ENCODE measurements at places on chromosomes 13 and 19. TPM values are rescaled to one million over a fixed set of nuclear protein-coding genes. Genes with fewer than 3 reads are reported as not detected.

- no peak for DNase-seq
- no peaks in the 10 kb centered on the region for H3K27me3 ChIP-seq
- no peak overlapping the region for H3K4me3 ChIP-seq
- H3K36me3 ChIP-seq: peaks cover 29% of the 10 kb centered on the region
- no peaks in the 10 kb centered on the region for H3K4me1 ChIP-seq
Measured at GRCh38 chr19:58428617-58429016, 11.3 kb downstream of the ZNF132 start.

DNA sequence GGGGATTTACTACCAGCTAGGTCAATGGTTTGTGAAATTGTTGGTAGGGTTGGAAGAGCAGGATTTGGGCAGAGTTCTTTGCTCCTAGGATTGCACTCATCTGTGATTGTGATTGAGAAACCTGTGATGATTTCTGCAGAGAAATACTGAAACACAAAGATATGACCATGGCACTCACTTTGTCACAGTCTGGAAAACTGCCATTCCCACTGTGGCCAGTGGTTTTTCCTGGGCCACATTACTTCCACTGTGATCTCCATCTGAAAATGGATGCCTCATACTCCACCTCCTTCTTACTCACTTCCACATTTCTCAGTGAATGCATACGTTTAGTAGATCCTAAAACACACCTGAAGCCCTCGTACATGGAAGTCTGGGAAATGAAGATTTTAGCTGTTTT lies 593.2 kb downstream of the LMO7 start:
- no peak overlapping the region for H3K27ac ChIP-seq
- H3K36me3 ChIP-seq: no peaks in the 10 kb centered on the region
- no peak overlapping the region for H3K4me3 ChIP-seq
- no peaks in the 10 kb centered on the region for H3K4me1 ChIP-seq
- no peak for DNase-seq

DNA sequence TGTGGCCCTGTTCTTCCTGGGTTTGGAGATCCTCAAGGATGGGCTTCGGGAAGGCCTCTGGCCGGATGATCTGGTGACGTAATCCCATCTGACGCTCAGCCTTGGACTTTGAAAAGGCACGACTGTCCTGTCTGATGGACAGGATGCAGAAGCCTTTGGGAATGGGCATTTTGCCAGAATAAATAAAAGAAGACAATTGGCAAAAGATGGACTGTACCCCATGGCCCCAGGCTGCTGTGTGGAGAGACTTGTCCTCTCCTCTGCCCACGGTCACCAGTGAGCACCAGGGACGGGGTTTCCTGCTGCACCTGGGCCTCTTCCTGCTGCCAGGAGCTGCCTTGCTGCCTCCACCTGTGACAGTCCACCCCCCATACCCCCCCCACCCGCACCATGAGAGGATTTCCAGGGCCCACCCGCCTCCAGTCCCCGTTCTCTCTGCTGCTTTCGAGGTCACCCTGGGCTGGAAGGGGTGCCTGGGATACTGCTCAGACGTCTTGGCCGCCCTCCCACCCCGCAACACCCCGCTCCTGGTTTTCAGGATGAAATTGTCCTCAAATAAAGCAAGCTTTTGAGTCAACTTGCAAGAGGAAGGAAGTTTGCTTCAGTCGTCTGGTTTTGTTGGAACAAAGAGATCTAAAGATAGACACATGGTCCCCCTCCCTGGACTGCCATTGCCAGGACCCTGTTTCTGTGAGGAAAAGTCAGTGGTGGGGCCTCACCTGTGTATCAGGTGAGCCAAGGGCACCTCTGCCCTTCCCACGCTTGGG lies 40.9 kb downstream of the MCF2L start:
- no peak overlapping the region for H3K27ac ChIP-seq
- H3K27me3 ChIP-seq: no peaks in the 10 kb centered on the region
- no peaks in the 10 kb centered on the region for H3K4me1 ChIP-seq

GRCh38 chr13:32267836-32268439 lies 47.2 kb downstream of the ZAR1L start:
- peaks cover 2% of the 10 kb centered on the region for H3K36me3 ChIP-seq
- H3K27ac ChIP-seq: no peak overlapping the region
- DNase-seq: no peak
- peaks cover 10% of the 10 kb centered on the region for H3K4me1 ChIP-seq

DNA sequence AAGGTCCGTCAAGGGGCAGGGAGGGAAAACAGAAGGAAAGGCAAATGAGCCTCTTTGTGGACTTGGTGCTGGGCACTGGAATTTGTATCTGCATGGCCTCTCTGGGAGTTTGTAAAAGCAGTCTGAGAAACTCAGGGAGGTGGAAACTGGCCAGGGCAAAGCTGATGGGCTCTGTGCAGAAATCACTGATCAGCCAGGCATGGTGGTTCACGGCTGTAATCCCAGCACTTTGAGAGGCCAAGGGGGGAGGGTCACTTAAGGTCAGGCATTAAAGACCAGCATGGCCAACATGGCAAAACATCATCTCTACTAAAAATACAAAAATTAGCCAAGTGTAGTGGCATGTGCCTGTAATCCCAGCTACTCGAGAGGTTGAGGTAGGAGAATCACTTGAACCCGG lies 369.9 kb upstream of the ZNF507 start:
- no peak overlapping the region for H3K27ac ChIP-seq
- H3K4me1 ChIP-seq: no peaks in the 10 kb centered on the region
- H3K36me3 ChIP-seq: no peaks in the 10 kb centered on the region
- H3K27me3 ChIP-seq: no peaks in the 10 kb centered on the region

DNA sequence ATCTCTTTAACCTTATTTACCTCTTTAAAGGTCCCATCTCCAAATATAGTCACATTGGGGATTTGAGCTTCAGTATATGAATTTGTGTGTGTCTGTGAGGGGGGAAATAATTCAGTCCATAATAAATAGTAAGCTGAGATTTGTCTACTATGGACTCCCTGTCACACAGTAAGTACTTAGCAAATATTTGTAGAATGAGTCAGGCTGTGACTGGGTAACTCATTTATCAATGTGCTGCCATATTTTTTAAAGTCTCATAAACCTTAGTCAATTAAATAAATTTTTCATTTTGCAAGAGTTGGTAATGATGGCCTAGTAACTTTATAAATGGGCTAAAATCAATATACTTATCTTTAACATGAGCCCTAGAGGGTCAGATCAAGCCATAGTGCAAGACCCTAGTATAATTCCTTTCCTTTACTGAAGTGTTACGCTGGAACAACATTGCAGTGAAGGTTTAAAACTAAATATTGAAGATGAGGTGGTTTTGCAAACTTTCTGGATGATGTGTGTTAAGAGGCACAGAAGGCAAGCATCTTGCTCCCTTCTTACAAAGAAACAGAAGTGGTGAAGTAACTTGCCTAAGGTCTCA lies 305.1 kb downstream of the KCNRG start:
- no peak overlapping the region for H3K27ac ChIP-seq
- peaks cover 13% of the 10 kb centered on the region for H3K4me1 ChIP-seq
- no peaks in the 10 kb centered on the region for H3K36me3 ChIP-seq
- no peak for DNase-seq
- peaks cover 26% of the 10 kb centered on the region for H3K27me3 ChIP-seq
- no peak overlapping the region for H3K4me3 ChIP-seq

DNA sequence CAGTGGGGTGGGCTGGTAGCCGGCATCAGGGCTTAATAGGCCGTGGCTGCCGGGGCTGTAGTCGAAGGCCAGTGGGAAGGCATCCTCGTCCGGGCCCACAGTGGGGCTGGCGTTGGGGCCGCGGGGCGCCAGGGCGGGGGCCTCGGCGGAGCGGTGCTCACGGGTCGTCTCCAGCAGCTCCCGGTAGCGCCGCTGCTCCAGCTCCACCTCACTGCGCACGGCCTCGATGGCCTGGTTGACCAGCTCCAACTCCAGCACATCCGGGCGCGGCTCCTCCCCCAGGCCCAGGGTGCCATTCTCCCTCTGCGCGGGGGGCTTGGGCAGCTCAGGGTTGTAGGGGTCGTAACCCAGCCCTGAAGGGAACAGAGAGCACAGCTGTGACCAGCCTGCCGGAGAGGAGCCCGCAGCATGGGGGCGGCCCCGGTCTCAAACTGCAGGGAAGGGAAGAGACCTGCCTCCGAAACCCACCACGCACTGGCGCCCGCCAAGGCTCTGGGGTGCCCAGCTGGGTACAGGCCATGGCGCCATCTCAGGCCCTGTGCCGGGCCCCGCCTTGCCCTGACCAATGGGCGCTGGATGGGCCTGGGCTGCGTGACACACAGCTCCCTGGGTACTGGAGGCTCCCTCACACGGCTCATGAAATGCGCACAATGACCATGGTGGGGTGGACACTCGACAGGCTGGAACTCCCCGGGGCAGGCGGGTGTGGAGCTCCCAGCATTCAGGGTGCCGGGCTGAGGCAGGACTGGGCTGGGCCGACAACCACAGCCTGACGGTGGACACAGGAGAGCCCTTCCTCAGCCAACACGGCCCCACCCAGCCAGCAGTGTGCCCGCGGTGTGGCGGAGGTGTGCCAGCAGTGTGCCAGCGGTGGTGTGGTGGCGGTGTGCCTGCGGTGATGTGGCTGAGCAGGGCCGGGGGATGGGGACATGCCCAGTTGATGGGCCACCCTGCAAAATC lies 16.5 kb upstream of the ATP8B3 start:
- H3K4me1 ChIP-seq: no peaks in the 10 kb centered on the region
- no peaks in the 10 kb centered on the region for H3K27me3 ChIP-seq
- DNase-seq: no peak
- peaks cover 12% of the 10 kb centered on the region for H3K36me3 ChIP-seq
- H3K27ac ChIP-seq: no peak overlapping the region

DNA sequence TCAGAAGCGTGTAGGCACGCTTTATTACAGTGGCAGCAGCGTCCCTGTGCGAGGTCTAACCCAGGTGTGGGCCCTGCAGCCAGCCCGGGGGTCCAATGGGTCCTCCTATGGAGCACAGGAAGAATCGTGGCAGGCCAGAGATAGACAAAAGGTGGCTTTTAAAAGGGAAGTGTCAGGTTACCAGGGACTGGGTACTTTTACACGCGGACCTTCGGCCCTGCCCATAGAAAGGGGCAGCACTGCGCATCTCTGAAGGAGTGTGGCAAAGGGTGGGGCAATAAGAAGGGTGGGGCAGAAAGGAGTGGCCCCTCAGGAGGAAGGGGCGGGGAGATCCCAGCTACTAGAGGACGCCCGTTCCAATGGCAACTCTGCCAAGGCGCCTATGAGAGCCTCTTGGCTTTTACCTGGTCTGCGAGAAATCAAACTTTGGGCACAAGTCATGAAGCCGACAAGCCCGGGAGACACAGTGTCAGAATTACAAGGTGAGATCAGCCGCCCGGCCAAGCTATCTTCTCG lies 1419.8 kb downstream of the UQCRFS1 start:
- peaks cover 41% of the 10 kb centered on the region for H3K36me3 ChIP-seq
- peak overlapping the region; percentile 95 for H3K4me3 ChIP-seq
- no peaks in the 10 kb centered on the region for H3K27me3 ChIP-seq
- peak overlapping the region; percentile 91 for H3K27ac ChIP-seq
- peak; percentile 71 for DNase-seq

GRCh38 chr19:1074544-1075283 lies 7.7 kb downstream of the ARHGAP45 start:
- peaks cover 40% of the 10 kb centered on the region for H3K4me1 ChIP-seq
- H3K27me3 ChIP-seq: no peaks in the 10 kb centered on the region
- peaks cover 62% of the 10 kb centered on the region for H3K36me3 ChIP-seq
- DNase-seq: peak; percentile 76

GRCh38 chr13:74253161-74253560 lies 119.0 kb upstream of the KLF12 start:
- peaks cover 4% of the 10 kb centered on the region for H3K36me3 ChIP-seq
- H3K4me3 ChIP-seq: no peak overlapping the region
- DNase-seq: no peak
- H3K27ac ChIP-seq: no peak overlapping the region

DNA sequence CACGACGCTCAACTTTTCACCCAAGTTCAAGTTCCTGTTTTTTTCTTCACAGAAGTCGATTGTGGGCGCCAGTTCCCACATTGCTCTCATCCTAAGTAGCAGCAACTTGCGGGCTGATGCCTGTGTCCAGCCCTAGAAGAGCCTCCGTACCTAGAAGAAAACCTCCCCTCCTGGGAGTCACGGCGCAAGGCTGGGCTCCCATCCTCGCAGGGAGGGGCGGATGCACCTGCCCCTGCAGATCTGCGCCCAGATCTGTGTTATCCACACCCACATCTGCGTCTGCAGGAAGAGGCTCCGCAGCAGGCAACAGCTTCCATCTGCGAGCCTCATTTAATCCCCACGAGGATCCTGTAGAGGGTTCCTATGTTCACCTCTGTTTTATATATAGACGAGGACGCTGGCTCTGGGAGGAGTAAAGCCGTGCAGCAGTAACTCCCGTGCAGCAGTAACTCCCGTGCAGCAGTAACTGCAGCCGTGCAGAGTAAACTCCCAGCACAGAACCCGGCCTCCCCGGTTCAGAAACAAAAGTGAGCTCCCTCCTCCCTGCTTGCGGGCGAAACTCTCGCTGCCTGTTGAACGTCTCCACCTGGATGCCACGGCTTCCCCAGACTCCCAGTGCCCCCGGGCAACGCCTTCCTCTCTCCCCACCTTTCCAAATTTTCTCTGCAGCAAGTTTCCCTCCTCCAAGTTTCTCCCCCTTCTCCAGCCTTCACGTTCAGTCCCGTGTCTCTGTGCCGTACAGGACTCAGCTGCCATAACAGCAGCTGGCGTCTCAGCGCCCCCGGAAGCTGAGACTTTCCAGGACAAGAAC lies 23.5 kb upstream of the LAIR1 start:
- peak overlapping the region; percentile 34 for H3K27ac ChIP-seq
- DNase-seq: peak; percentile 32
- peak overlapping the region; percentile 83 for H3K4me3 ChIP-seq
- H3K27me3 ChIP-seq: peaks cover 16% of the 10 kb centered on the region

- no peaks in the 10 kb centered on the region for H3K27me3 ChIP-seq
- H3K4me3 ChIP-seq: no peak overlapping the region
- H3K4me1 ChIP-seq: no peaks in the 10 kb centered on the region
- H3K27ac ChIP-seq: no peak overlapping the region
- no peak for DNase-seq
- no peaks in the 10 kb centered on the region for H3K36me3 ChIP-seq
Measured at GRCh38 chr13:61975001-61975400, 559.4 kb upstream of the PCDH20 start.

DNA sequence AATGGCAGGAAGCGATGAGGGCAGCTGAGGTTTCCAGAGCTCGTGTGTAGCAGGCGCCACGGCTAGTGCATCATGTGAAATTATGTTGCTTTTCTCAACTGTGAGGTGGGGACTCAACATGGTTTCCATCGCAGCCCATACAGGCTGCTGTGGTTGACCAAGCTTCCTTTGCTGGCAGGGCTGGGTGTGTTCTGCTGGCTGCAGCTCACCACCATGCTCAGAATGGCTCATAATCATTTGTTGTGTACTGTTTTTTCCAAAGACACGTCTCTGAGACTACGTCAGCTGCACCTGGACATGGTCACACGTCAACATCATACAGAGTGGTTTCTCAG lies 16.1 kb upstream of the RASA3 start:
- peak overlapping the region; percentile 49 for H3K4me3 ChIP-seq
- H3K4me1 ChIP-seq: peaks cover 68% of the 10 kb centered on the region
- peaks cover 7% of the 10 kb centered on the region for H3K27me3 ChIP-seq
- DNase-seq: peak; percentile 86
- no peaks in the 10 kb centered on the region for H3K36me3 ChIP-seq

Gene NDFIP2
- total RNA-seq: 227 TPM

Gene GET3
- 62.7 TPM for total RNA-seq

Gene STOML3
- not detected for total RNA-seq

Gene ZNF569
- 3.8 TPM for total RNA-seq

Gene PGLYRP2
- not detected for total RNA-seq
